Pulmonary artery endothelial cell (primary cell): ENCODE measurements at places on chromosomes 6 and 20. TPM values are rescaled to one million over a fixed set of nuclear protein-coding genes. Genes with fewer than 3 reads are reported as not detected.

DNA sequence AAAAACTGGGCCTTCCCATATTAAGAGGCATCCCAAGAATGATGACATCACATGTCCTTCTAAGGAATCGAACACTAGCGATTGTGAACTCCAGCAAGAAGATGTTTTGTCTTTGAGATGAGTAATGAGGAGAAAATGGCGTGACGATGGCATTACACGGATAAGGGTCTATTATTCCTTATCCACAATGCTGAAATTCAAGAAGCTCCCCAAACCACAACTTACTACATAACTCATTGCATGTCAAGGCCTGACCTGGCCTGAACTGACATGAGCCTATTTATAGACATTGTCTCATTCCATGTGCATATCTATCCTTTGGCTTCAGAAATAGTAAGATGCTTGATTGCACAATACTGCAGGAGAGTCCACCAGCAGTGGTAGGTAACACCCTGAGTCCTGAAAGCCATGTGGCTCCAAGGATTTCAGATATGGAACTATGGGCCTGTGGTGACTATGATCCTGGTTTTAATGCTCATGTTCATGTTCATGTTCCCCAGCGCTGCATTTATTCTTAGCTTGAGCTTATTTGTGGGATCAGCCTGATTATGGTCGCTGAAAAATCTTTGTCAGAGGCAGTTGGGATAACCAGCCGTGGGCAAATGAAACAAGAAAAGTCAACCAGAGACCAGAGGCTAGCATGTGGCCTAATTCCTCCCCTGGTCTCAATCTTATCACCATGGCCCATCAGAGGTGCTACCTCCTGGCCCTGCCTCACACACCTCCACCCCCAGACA lies 183.2 kb upstream of the JARID2 start:
- no peak for DNase-seq

GRCh38 chr6:129134535-129134934 lies 251.6 kb downstream of the LAMA2 start:
- no peak for DNase-seq

DNA sequence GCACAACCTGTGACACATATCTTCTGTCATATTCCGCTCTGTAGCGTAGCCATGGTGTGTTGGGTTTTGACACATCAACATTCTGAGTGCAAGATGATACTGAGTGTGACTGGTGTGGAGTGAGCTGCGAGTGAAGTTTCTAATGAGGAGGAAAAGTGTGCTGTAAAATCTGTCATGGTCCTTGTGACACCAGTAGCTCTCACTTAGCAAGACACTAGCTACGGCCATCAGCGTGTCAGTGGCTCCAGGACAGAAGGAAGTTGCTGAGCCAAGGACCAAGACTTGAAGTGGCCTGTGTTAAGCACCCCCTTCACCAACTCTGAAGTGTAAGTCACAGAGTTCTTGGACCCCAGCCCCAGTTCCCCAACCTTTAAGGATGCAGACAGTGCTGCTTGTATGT lies 72.1 kb downstream of the TSHZ2 start:
- no peak for DNase-seq

DNA sequence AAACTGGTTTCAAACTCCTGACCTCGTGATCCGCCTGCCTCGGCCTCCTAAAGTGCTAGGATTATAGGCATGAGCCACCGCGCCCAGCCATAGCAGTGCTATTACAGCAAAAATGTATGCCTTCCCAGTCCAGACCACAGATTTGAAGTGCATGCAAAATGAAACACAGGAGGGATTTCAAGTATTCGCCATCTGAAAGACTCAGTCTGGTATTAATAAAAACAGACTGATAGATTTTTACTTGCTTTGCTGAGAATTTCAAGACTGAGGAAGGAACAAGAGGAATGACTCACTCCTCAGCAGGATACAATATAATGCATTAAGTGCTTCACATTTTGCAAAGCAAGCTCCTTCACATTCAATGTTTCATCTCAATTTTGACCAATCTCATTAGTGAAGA lies 134.9 kb downstream of the TMEM200A start:
- DNase-seq: no peak

GRCh38 chr6:6505111-6505510 lies 83.4 kb upstream of the LY86 start:
- no peak for DNase-seq

Gene VSX1
- total RNA-seq: not detected in 2 replicates

DNA sequence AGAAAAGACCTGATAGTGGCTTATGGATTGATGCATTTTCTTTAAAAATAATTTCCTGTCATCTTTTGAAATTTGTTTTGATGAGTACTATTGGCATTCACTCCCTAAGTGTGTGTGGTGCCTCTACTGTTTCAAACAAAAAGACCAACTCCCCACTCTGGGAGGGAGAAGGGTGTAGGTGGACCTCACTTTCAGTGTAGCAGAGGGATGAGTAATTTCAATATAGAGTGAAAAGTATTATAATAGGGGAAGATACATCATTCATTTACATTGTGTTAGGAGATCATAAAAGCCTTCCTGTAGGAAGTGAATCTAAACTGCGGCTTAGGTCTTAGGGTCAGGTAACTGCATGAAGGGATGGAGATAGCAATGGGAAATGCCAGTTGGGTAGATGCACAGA lies 46.4 kb downstream of the SAMD3 start:
- no peak for DNase-seq

DNA sequence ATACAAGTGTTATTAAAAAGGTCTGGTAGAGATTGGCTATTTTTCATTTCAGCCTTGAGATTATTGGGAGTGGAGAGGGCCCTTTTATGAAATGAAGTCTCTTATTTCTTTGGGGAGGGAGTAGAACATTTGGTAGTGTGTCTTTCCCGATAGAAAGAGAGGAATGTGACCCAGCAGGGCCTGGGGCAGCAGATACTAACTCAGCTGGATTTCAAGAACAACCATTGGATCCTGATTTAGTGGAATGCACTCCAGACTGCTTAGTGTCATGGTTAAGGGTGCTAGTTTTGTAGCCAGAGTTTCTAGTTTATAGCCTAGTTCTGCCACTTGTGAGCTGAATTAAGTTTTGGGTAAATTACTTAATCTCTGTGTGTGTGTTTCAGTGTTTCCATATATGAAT lies 18.4 kb upstream of the FLRT3 start:
- no peak for DNase-seq

DNA sequence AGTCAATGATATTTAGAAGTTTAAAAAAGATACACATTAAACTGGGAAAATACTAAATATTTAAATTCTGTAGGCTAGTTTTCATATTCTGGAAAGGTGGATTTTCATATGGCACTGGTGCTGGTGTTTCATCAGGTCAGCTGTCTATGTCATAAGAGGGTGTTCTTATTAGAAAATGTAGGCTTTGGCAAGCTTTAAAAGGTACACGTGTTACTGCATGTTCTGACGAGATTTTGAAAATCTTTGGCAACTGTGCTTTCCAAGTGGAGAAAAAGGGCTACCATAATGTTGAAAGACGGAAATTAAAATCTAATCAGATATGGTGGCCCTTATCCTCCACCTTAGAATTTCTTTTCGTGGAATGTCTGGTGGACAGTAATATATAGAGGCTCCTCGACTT lies 30.0 kb downstream of the SLC22A3 start:
- no peak for DNase-seq

Gene REPS1
- total RNA-seq: 33.4 and 35.6 TPM in 2 replicates

Gene APOBEC2
- total RNA-seq: not detected in 2 replicates

DNA sequence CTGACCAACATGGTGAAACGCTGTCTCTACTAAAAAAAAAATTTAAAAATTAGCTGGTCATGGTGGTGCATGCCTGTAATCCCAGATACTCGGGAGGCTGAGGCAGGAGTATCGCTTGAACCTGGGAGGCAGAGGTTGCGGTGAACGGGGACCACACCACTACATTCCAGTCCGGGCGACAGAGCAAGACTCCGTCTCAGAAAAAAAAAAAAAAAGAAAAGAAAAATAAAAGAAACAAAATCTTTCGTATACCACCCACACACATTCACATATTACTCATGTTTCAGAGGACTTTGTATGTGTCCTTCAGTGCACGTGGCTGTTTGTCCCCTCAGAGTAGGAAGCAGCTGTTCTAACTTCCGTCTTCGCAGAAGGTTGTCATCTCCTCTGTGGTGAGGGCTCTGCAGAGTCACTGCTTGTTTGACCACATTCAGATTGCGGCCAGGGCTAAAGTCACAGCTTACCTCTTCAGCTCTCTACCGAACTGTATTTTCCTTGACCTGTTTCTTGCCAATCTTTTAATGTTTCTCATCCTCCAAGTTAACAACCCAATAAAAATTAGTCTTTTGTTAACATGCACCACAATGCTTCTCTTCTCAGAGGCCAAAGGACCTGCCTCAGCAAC lies 36.6 kb upstream of the HIVEP1 start:
- DNase-seq: no peak

GRCh38 chr6:139944976-139945375 lies 570.5 kb upstream of the CITED2 start:
- DNase-seq: no peak

Gene CDC25B
- 16.4 and 20.1 TPM in 2 replicates for total RNA-seq

- DNase-seq: no peak
Measured at GRCh38 chr6:134719911-134720310, 230.0 kb downstream of the ALDH8A1 start.

GRCh38 chr6:8642131-8642530 lies 206.8 kb upstream of the SLC35B3 start:
- DNase-seq: no peak

GRCh38 chr6:37201726-37202125 lies 31.8 kb downstream of the PIM1 start:
- DNase-seq: no peak

DNA sequence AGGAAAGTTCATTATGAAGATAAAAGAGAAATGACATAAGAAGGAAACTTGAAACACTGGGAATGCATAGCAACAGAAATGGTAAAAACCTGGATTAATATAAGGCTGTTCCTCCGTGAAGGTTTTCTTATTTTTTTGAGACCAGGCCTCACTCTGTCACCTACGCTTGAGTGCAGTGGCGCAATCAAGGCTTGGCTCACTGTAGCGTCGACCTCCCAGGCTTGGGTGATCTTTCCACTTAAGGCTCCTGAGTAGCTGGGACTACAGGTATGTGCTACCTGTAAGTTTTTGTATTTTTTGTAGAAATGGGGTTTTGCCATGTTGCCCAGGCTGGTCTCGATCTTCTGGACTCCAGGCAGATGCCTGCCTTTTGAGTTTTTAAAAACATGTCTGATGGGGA lies 51.7 kb downstream of the PANK2 start:
- no peak for DNase-seq

DNA sequence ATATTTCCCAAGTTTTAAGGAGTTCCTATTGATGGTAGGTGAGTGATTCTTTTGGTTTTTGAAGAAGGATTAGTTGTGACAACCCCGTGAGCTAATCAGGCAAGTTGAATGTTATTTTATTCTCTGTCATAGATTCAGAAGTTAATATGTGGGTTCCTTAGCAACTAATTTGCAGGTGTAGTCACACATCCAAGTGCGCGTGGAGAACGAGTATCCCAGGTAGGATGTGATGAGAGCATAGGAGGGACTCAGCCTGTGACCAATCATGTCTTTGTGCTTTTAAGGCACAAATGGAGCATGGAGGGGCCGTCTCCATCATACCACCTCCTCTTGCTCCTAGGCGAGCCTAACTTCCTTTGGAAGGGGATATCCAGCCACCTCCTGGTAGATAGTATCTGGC lies 41.1 kb downstream of the PPP1R14C start:
- DNase-seq: no peak

DNA sequence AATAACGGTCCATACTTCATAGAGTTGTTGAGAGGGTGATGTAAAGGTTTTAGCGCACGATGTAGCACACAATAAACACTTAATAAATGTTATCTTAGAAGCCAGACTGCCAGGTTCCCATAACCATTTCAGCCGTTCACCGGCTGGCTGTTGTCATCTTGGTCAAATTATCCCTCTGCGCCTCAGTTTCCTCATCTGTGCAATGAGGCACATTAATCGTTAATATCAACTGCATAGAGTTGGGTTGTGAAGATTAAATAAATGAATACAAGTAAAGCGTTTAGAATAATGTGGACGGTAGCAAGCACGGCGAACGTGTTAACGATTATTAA lies 432 bp upstream of the PSMF1 start:
- no peak for DNase-seq

DNA sequence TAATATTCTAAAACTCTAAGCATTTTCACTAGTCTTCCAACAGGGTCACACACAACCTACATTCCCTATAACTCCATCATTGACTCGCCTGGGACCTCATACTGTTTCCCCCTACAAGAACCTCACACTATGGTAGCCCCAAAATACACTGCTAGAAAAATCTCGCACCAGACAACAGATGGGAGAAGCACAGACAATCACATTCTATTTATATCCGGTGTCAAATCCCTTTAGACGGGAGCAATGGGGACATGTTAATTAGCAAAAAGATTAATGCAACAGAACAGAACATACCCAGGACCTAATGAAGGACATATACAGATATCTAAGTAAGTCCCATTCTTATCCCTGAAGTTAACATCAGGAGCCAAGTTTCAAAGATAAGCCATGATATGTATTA lies 33.6 kb downstream of the TMX4 start:
- no peak for DNase-seq

DNA sequence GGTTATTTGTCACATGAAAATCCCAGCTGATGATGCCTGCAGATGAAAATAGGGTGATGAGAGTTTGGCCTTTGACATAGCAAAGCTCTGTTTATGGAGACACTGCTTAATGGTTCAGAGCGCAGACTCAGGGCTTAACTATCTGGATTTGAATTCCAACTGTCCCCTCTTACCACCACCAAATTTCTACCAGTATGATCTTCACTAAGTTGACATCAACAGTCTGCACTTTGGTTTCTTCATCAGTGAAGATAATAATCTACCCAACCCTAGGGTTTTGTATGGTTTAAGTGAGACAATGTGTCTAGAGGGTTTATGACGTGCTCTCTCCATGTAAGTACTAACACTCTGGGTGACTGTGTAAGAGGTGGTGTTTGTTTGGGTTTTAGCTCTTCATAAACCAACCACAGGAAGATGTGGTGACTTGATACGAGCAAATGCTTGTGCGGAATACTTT lies 151.4 kb upstream of the TNFAIP3 start:
- no peak for DNase-seq

- DNase-seq: no peak
Measured at GRCh38 chr6:117200067-117200466, 65.3 kb upstream of the VGLL2 start.

GRCh38 chr20:63176427-63177133 lies 39.4 kb downstream of the YTHDF1 start:
- DNase-seq: no peak

- DNase-seq: no peak
Measured at GRCh38 chr6:23175391-23175790, 606.0 kb downstream of the HDGFL1 start.

DNA sequence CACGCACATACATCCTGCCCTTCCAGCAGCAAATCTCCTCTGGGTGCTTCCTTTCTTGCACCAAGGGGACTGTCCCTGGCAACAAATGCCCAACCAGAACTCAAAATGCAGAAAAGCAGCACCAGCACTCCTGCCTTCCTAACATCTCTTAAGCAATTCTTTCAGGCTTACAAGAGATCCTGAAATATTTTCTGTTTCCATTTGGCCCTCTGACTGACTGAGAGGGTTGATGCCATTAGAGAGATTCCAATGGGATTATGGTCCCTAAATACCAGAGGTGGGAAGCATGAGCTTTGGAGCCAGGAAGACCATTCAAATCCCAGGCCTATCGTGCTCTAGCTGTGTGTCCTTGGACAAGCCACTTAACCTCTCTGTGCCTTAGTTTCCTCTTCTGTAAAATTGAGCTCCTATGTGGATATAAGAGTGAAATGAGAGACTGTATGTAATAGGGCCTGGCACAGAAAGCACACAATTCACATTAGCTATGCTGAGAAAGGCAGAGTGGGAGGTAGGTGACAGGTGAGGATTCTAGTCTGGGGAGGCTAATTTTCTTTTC lies 56.8 kb downstream of the PRDM1 start:
- no peak for DNase-seq
